ENCODE measurements at places on chromosomes 6 and 20.

DNA sequence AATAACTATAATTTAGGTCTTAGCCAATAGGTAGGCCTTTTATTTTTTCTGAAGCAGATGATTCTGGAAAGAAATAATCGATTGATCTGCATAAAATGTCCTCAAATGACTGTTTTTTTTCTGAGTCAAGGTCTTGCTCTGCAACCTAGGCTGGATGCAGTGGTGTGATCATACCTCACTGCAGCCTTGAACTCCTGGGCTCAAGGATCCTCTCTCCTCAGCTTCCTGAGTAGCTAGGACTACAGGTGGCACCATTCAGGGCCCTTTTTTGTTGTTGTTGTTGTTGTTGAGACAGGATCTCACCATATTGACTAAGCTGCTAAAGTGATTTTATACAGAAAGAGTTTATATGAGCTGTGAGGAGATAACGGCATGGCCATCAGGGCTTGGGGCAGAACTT is 18.2 kb downstream of the GLYATL3 start:
- no peak for DNase-seq

GRCh38 chr6:97423190-97423589 is 140.2 kb upstream of the MMS22L start:
- no peak for DNase-seq

- no peak for DNase-seq
Measured at GRCh38 chr6:35678021-35678654, 10.6 kb downstream of the FKBP5 start.

DNA sequence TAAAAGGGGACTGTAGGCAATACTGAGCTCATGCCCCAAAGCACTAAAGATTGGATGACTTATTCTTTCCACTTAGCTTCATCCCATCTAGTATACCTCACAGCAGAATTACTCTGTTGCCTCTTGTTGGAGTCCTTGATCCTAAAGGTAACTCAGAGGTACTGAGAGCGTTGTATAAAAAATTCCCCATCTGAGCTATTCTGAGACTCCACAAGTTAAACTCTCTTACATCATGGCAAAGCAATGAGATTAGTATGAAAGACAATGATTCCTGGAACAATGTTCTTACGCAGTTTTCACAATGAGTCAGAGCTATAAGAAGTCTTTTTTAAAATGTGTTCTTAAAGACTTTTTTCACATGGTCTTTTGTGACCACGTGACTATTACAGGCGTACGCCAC is 370.1 kb downstream of the ADGRB3 start:
- no peak for DNase-seq

DNA sequence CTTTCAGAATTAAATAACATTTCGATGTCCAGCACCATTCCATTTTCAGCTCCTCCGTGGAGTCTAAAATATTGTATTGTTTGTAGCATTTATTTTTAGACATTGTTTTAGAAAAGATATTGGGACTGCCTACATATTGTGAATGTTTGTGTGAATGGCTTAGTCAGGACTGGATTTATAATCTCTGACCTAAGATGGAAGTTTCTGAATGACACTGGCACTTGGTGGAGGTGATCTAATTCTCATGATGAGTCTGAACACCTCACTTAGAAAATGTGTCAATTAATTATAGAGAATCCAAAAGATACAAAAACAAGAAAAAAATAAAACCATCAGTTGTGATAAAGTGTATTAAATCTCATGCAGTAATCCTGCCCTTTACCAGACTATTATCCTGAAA is 60.8 kb upstream of the HBS1L start:
- no peak for DNase-seq

DNA sequence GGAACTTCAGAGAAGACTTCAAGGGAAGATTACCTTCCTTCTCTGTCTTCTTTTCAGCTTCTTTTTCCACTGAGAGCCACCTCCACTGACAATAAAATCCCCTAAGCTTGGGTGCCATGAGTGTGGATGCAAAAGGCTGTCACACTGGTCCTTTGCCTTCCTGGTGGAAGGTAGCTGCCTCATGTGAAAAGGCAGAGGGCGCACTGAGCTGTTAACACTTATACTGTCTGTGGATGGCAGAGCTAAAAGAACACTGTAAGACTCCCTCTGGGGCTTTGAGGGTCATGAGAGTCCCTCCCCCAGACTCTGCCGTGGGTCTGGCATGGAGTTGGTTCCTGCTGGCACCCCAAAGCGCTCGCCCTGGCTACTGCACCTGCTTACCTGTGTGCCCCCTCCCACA is 536.7 kb upstream of the IMPG1 start:
- DNase-seq = no peak

DNA sequence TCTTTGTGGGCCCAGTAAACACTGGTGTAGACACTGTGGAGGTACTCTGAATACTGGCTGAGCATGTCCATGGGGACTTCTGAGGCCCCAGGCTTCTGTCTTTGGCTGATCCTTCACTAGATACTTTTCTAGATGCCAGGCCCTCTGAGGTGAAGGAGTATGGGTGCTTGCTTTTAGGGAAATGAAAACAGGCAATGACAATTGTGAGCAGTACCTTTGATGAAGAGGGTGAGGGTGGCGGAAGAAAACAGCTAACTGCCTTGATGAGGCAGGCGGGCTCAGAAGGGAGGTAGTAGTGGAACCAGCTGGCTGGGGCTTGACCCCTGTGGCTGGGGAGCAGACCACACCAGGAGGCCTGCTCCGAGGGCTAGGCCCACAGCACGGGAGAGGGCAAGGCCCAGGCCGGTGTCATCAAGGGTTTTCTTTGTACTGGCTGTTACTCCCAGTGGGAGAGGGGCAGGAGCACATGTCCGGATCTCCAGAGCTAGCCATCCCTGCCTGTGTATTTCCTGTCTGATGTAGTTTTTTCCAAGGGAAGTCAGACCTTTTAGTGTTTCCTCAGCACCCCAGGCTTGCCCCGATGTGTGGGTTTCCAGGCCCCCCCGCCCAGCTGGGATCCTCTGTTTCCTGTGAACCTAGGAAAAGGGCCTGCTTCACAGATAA is 3.9 kb downstream of the PLCG1 start:
- DNase-seq = no peak

- DNase-seq = no peak
Measured at GRCh38 chr20:50246367-50247195, 56.0 kb downstream of the CEBPB start.

DNA sequence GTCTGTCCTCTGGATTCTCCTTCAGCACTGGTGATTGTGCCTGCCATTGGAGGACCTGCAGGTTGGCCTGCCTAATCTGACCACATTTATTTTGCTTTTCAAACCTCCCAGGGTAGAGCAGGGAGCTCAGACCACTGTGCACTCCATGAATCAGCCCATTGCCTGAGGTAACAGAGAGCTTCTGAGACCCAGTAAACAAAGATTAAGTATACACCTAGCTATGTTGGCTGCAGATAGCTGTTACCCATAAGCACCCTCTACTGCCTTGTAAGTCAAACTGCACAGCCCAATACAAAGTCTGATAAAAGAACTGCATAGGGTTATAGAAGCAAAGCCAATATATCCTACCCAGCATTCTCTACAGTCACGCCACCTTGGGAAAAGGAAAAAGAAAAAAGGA is 338.7 kb downstream of the HTR1B start:
- DNase-seq = no peak

DNA sequence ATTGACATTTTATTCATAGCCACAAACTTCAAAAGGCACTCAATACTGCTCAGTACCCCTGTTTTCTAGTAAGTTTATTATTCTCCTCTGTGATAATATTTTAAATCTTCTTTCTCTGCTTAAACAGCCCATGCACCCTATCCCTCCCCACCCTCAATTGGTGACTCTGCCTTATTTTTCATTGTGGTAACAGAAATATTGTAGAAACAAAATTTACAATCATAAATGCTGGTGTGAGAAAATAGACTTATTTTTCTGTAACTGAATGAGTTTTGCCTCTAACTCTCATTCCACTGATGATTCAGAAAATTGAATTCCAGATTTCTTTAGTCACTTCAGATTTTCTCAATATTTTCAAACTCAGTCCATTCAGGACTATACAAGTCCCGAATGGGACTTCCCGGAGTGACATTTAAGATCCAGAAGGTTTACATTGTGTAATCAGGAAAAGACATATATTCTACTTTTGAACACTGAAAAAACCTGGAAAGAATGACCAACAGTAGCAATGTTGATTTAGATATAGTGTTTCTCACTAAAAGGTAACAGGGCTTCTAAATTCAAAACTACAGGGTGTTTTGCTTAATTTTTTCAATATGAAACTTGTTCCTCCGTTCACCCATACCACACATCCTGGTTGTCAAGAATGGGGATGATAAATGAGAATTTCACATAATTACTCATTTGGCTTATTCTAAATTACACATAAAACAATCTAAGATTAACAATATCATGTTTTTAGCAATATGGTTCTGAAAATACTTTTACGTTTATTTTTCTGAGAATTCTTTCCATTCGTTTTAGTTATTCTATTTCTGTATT is 34.8 kb upstream of the UST start:
- DNase-seq = no peak

DNA sequence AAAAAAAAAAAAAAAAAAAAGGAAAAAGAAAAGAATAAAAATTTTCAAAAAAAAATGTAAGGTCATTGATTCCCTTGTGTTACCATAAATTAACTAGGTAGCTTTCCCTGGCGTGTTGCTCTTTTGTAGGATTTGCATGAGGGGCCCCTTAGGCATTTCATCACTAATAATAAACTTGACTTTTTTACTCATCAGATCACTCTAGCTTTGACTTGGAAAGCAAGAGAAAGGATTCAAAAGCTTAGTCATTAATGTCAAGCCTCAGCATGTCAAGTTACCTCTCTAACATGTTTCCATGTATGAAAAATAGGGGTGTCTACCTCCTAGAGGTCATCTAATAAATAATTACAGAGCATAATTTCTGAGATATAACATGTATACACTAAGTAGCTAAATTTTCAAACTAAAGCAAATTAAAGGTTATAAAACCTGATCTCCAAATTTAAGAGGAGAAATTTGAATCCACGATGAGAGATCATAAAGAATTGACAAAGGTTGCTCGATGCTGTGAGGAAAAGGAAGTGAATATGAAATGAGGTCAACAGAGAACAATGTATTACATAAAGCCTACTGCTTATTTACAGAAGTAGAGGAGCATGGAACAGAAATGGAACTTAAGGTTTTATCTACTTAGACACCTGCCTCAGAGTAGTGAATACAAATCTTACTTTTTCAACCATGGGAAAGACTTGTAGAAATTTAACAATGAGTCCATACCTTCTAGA is 86.8 kb downstream of the ARHGAP18 start:
- DNase-seq = no peak

- DNase-seq = no peak
Measured at GRCh38 chr20:35294293-35294685, 2.1 kb upstream of the FAM83C start.

DNA sequence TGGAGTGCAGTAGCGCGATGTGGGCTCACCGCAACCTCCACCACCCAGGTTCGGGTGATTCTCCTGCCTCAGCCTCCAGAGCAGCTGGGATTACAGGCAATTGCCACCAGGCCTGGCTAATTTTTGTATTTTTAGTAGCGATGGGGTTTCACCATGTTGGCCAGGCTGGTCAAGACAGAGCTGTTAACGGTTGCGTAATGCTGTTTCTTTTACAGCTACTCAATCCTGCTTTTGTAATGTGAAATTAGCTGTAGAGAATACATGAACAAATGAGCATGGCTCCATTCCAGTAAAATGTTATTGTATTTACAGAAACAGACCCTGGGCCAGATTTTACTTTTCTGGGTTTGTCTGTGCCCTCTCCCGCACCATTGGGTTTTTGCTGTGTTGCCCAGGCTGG is 1.9 kb downstream of the PNLDC1 start:
- no peak for DNase-seq
